ENCODE measurements at places on chromosomes 13 and 19.

DNA sequence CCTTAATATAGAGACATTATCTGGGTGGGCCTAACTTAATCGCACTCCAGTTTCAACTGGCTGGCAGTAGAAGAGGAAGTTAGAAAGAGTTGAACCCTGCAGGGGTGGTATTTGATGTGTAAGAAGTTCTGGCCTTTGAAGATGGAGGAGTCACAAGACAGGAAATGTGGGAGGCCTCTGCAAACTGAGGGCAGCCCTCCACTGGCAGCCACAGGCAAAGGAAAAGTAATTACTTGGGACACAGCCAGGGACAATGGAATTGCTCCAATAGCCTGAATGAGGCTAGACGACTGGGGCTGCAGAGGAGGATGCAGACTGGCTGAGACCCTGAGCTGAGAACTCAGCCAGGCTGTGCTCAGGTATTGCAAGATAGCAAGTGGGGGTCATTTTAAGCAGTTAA, 703.3 kb upstream of the ARGLU1 start:
- DNase-seq = peak; percentile 16

- no peak for DNase-seq
Measured at GRCh38 chr19:408902-409515, at the start of gene C2CD4C. Gene C2CD4C (minus strand): TSS chr19:409147. CDS start chr19:408361, 786 bp downstream.

DNA sequence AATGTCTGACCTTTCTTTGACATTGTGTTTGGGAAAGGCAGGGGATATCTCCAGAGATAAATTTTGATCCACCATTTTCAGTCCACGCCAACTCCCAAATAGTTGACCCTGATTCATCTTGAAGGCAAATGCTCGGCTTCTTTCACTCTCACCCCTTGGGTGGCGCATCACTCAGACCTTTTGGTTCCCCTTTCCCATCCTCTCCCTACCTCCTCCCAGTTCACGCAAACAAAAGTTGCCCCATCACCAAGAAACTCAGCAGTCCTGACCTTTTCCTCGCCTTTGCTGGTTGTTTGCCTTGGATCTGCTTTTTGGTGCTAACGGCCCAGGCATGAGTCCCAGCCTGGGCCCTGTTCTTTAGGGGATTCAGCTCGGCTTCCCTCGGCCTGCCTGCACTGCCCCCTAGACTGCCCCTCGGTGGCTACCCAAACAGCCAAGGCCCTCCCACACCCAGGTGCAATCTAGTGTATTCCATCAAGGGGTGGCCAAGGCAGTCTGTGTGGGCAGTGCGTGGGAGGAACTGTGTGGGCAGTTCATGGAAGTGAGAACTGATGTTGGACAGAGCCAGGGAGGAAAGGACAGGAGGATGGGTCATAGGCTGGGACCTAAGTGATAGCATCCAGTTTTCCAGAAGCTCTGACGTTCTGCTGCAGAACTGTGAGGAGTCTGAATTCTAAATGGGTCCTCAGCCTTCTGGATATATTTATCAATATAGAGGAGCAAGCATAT, 255.7 kb downstream of the DLEU7 start:
- DNase-seq = no peak

GRCh38 chr13:102309110-102309509, 92.7 kb downstream of the FGF14 start:
- DNase-seq = no peak

DNA sequence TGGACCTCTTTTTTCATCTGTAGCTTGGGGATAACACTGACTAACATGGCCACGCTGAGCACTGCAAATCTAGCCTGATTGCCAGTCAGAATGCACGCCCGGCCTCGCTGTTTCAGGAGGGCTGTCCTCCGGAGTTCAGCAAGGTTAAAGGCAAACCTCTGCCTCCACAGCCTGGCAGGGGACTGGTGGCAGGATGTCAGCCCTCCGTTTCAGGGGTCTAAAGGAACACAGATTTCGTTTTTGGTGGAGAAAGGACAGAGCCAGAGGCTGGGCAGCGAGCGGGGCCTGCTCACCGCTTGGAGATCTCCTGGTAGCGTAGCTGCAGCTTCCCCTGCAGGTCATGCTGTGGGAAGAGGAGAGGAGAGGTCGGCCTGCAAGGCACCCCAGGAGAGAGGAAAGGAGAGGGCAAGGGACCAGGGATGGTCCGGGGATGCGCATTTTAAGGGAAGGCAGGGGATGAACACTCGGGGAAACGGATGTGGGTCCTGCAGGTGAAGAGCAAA, 560 bp downstream of the NDUFA7 start:
- DNase-seq = no peak

DNA sequence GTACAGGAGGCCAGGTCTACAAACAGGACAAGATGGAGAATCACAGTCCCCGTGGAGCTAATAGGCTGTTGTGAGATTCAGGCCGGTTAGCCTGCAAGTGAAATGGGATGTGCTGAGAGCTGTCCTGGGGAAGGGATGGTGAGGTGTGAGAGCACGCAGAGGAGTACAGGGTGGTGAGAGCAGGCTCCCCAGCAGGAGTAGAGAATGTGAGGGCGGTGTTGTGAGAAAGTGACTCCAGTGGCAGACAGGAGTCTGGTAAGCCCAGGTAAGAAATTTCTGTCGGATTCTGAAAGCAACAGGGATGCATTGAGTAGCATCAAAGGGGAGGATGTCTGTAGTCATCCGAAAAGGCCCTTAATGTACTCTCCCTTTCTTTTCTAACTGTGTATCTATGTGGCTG, 50.7 kb upstream of the GPR183 start:
- DNase-seq = no peak

DNA sequence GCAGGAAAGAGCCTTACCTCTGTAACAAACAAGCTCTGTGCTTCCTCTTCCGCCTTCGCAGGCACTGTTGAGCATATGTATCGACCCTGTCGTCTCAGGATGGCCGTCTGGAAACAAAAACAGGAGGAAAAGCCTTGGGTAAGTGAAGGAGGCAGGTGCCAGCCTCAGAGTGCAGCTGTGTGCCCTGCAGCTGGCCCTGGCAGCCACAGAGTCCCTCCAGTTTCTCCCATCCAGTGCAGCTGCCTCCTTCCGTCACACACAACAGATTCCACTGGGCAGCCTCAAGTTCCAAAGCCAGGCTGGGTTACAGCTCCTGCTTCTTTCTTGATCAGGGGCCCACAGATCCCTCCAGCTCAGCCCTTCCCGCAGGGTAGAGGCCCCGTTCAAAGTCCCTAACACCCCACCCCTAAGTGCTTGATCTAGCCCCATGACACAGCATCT, 47.7 kb downstream of the DOCK9 start:
- no peak for DNase-seq

- no peak for DNase-seq
Measured at GRCh38 chr19:6222884-6223283, 56.9 kb downstream of the MLLT1 start.

DNA sequence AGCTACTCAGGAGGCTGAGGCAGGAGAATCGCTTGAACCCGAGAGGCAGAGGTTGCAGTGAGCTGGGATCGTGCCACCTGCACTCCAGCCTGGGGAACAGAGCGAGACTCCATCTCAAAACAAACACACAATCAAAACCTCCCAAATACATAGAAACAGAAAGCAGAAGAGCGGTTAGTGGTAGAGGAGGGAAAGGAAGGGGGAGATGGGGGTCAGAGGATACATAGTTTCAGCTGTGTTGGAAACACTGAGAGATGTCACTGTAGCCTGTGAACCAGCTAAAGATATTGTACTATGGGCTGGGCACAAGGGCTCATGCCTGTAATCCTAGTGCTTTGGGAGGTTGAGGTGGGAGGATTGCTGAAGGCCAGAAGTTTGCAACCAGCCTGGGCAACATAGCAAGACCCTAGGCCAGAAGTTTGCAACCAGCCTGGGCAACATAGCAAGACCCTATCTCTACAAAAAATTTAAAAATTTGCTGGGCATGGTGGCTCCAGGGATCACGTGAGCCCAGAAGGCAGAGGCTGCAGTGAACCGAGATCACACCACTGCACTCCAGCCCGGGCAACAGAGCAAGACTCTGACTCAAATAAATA, 49.9 kb downstream of the GNG7 start:
- DNase-seq = no peak

DNA sequence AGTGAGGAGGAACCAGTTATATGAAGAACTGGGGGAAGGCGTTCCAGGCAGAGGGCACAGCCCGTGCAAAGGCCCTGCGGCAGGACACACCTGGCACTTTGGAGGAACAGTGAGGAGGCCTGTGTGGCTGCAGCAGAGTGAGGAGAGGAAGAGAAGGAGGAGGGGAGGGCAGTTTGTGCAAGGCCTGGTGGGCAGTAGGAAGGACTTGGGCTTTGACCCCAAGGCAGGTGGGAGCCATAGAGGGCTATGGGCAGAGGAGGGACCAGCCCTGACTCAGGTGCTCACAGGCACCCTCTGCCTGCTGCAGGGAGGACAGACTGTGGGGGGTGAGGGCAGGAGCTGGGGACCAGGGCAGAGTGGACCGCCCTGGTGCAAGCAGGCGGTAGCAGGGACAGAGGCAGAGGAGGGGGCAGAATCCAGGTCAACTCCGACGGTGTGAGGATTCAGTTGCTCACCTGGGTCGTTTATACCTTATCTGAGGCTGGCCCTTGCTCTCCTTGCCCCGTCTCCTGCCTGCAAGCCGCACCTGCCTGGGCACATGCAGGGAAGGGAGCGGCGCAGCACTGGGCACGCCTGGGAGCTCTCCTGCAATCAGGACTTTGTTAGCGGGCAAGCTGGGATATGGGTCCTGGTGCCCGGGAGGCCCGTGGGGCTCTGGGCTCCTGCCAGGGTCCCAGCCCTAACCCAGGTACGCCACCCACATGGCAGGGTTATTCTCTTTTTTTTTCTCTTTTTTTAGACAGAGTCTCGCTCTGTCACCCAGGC, 34.8 kb downstream of the NFIC start:
- no peak for DNase-seq

DNA sequence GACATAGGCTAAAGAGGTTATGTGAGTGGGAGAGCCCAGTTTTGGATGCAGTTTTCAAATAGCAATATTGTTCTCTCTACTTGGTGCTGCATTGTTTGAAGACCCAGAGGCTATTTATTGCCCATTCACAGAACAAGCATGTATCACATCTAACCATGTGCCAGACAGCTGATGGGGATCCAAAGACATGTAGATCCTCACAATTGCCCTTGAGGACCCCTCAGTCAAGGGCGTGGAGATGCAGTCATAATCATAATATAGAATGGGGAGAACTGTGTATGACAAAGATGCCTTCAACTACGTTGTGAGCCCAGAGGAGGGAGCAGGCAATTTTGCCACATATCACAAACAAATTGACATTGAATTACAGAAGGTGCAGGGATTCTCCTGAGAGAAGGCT, 70.5 kb downstream of the NHLRC3 start:
- DNase-seq = no peak

- DNase-seq = no peak
Measured at GRCh38 chr13:43608400-43609137, 178.2 kb downstream of the ENOX1 start.

GRCh38 chr19:28042516-28042915, 1170.4 kb downstream of the UQCRFS1 start:
- no peak for DNase-seq

DNA sequence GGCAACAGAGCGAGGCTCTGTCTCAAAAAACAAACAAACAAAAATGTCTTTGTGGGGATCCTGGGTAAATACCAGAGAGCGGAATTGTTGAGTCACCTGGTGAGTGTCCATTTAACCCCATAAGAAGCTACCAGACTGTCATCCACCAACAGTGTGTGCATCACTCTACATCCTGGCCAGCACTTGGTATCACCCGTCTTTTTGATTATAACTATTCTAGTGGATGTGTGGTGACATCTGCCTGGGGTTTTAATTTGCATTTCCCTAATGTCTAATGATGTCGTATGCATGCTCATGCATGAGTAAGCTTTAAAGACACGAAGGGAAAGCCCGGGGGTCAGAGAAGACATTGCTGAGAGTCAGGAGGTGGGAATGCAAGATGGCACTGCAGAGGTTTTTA, 126.7 kb upstream of the MRI1 start:
- DNase-seq = no peak

GRCh38 chr13:99976575-99976974, 5.0 kb upstream of the ZIC5 start:
- no peak for DNase-seq

- DNase-seq = no peak
Measured at GRCh38 chr19:32124585-32124984, 220.8 kb upstream of the ZNF507 start.

DNA sequence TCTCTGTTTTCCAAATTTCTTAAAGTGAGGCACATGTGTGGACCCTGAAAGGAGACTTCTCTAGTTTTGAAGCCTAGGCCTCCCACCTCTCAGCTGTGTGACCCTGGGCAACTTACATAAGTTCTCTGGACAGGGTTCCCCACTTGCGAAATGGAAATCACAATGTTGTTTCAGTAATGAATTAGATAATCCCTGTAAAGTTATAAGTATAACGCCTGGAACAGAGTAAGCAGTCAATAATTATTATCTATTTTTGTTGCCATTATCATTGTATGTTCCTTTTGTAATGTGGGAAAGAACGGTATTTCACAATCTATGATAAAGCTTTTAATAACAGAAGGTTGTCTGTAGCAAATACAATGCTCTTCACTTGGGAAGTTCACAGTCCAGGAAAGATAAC, 437.3 kb upstream of the ZNF507 start:
- no peak for DNase-seq

- no peak for DNase-seq
Measured at GRCh38 chr19:10637894-10638293, 12.5 kb downstream of the SLC44A2 start.

GRCh38 chr19:47542030-47542475, 27.2 kb upstream of the NAPA start:
- DNase-seq = no peak

GRCh38 chr19:35628264-35628564, 622 bp upstream of the RBM42 start:
- no peak for DNase-seq

- DNase-seq = no peak
Measured at GRCh38 chr19:13037731-13038130, 42.5 kb downstream of the NFIX start.

GRCh38 chr19:46785980-46786235, 2.5 kb downstream of the SLC1A5 start:
- DNase-seq = peak; percentile 60

DNA sequence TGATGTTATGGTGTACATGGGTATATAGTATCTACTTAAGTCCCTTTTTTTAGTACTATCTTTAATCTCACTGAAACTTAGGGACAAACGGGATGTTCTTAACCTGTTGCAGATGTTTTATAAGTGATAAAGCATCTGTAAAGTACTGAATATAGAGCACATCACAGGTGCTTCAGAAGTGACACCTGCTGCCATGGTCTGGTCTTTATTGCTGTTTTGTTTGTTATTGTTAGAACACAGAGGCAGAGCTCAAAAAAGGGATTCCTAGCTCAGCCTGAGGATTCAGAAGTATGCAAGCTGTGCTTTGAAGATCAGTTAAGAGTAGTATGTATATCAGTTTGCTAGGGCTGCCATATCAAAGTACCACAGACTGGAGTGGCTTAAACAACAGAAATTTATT, 219.5 kb downstream of the DCT start:
- no peak for DNase-seq

DNA sequence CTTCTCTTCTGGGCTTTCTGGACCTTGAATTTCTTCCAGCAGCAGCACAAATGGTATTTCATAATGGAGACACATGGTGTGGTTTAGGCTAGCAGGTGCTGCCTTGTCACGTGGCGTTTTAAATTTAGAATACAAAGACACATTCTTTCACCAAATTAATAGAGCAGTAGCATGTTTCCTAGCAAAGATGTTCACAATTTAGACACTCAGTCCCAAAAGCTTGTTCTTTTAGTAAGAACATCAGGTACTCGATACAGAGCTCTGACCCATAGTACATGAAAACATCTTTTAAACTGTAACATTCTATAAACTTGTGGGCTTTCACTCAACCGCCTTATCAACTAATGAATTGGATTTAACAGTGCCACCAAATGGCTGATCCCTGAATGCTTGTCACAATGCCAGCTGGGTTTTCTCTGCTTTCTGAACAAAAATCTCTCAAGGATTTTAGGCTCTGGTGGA, 290.1 kb downstream of the DCLK1 start:
- no peak for DNase-seq

GRCh38 chr19:48970923-48971395, 5.8 kb downstream of the FTL start:
- DNase-seq = peak; percentile 48

All from kidney glomerular epithelial cell (primary cell).